NCI-H1105 (cell line): ENCODE measurements at places on chromosomes 5 and 9.
A peak's percentile ranks its signal among the peaks of the same experiment; 100 is the strongest.

GRCh38 chr5:119417891-119418605 lies 34.2 kb upstream of the HSD17B4 start:
- no peak for DNase-seq

- no peak for DNase-seq
Observed at GRCh38 chr9:16272776-16273175, 597.7 kb downstream of the BNC2 start.

GRCh38 chr5:71640408-71640807 lies 53.3 kb downstream of the MCCC2 start:
- no peak for DNase-seq

- DNase-seq: no peak
Observed at GRCh38 chr5:160511280-160511929, 89.8 kb downstream of the PTTG1 start.

GRCh38 chr5:38557308-38557710 lies 863 bp upstream of the LIFR start:
- peak; percentile 44 for DNase-seq

- DNase-seq: no peak
Observed at GRCh38 chr9:99801775-99802174, 19.9 kb upstream of the NR4A3 start.

DNA sequence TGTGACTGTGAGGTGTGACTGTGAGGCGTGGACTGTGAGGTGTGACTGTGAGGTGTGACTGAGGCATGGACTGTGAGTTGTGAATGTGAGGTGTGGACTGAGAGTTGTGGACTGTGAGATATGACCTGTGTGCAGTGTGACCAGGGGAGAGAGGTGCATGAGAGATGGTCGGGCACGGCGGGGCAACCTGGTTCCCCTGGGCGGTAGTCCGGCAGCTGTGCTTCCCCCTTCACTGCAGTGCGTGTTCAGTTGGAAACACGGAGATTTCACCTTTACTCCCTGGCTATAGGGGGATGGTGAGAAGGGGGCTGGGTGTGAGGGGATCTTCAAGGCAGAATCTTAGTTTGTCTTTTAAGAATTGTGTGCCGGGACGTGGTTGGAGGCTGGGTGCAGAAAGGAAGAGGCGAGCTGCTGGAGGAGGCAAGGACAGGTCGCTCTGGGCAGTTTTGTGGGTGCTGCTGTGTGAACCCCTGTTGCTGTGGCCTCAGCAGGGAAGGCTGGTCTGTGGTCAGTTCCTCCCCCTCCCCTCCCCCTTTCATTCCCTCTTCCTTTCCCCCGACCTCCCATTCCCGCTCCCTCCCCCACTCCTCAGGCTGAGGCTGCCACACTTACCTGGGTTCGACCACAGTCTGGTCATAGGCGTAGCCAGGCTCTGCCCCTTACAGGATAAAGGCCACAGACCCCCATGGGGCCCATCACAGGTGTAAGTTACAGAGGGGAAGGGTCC lies 39.3 kb downstream of the CEP72 start:
- no peak for DNase-seq

- no peak for DNase-seq
Observed at GRCh38 chr9:21154018-21154608, 12.3 kb downstream of the IFNA21 start.

GRCh38 chr5:24621792-24622191 lies 23.0 kb downstream of the CDH10 start:
- DNase-seq: peak; percentile 27

GRCh38 chr9:92325991-92326500 lies 293 bp downstream of the CENPP start:
- peak; percentile 32 for DNase-seq

DNA sequence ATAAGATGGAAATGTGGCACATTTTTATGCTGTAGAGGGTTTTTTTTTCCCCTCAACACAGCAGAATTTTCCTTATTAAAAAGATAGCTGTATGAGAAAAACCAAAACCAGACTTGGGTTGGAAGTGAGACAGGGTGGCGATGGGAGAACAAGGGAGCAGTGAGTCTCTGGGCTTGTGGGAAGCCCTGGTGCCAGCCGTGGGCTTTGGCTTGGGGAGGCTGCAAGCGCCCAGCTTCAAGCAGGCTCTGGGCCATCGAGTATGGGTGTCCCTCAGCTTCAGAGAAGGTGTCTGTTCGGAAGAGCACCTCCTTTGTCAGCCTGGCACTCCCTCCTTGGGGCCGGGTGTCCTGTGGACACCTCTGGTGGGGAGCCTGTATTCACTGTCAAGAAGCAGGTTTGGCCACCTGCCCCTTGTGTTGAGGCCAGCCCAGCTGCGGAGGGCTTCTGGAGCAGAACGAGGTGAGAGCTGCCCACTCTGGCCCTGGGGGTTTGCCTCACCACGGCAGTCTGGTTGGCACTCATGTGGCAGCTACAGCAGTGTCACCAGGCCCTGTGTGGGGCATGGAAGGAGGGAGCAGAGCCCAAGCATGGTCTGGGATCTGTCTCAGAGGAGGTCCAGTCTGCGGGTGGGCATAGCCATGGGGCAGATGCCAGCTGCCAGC lies 37.6 kb upstream of the ANGPTL2 start:
- DNase-seq: no peak

DNA sequence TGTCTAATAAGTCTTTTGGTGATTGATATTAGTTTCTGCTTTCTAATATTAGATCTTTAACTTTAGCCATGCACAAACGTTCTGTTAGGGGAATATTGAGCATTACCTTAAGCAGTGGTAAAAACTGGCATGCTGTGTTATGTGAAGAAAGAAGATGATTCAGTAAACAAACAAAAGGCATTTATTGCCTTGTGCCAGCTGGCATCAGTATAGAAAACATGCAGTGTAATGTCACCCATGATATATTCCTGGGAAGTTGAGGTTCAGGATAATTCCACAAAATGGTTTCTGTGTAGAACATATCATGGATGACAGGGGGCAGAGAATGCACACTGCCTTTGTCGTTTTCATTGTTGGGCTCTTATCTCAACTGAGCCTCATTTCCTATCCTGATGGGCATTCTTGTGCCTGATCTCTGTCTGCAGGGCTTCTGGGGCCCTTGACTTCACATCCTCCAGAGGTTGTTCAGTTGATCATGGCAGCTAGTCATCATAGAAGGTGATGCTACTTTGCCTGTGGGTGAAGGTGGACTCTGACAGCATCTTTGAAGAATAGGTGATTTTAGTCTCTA lies 24.2 kb downstream of the LRRTM2 start:
- DNase-seq: no peak

- no peak for DNase-seq
Observed at GRCh38 chr5:175878544-175879438, 7.4 kb downstream of the CPLX2 start.

GRCh38 chr5:150670948-150671310 lies 9.9 kb downstream of the MYOZ3 start:
- no peak for DNase-seq

- no peak for DNase-seq
Observed at GRCh38 chr5:100902440-100903038, 543 bp downstream of the ST8SIA4 start.

- no peak for DNase-seq
Observed at GRCh38 chr5:158541536-158542297, 558.0 kb downstream of the EBF1 start.

- no peak for DNase-seq
Observed at GRCh38 chr5:109223531-109223930, 186.2 kb downstream of the PJA2 start.

DNA sequence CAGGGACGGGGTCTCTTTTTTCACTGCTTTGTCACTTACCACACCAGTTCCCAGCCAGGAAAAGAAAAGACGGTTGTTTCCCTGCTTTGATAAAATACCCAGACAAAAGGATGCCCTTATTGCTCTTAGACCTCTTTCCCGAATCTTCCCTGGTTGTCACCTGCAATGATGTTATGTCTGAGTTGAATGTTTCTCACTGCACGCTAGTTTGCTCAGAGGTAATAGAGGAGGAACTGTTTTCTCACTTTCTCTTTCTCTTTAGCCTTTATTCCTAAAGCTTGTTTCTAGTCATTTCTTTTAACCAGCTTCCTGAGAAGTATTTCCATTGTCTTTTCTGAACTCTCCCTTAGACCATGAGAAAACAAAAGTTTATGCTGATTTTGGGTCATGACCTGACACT lies 32.9 kb downstream of the ACER2 start:
- no peak for DNase-seq

GRCh38 chr9:89723469-89724100 lies 118.8 kb downstream of the GADD45G start:
- no peak for DNase-seq

DNA sequence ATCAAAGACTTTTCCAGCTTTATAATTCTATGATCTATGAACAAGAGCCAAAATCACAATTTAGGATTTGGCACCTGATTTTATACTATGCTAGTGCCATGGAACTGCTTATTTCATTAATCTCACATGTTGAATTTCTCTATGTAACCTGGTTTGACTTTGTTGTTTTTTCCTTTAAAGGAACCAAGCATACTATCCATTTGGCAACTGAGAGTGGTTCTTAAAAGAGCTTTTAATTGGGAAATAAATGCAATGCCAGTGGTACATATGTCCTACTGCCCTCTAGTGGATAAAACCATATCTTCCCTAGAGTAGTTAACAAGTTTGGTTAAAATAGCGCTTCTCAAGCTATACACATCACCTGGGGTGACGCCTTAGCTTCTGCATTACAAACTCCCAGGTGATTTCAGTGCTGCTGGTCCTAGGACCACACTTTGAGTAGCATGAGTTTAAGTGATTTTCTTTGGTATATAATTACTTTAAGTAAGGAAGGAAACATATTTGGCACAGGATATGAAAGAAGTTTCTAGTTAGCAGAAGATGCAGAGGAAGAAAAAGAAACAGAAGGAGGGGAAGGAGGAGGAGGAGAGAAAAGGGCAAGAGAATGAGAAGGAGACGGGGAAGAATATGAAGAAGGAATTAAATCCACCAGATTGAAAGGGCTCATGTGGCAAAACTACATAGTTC lies 56.8 kb downstream of the FGF10 start:
- DNase-seq: peak; percentile 28

DNA sequence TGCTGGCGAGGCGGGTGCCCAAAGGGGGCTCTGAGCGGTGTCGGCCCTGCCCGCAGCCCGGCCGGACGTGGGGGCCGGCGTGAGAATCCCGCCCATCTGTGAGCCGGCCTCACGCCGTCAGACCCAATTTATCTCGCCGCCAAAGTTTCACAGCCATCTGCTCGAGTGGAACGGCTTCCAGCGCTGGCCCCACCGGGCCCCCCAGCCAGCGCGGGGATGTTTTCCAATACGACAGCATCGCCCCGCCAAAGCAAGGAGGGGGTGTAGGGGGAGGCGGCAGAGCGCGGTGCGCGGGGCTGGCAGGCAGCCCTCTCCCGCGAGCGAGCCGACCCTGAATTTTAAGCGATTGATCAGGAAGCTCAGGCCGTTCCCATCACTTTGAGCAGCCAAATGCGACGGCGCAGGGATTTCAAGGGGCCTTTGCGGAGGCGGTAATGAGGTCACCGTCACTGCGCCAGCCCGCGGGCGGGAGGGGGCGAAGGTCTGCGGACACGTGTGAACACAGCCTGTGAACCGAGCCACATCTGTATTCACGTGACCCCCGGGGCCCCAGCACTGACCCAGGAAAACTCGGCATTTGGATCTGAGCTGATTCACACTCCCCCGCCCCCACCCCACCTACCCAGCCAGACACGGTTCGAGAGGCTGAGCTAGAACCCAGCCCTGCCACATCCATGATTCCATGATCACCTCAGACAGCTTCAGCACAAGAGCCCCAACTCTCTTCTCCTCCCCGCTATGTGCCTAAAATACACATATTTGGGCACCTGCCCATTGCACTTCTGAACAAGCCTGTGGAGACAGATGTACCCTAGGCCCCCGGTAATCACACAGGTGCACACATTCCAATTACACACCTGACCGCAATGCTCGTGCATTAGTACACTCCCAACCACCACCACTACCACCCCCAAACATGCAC lies 47.8 kb upstream of the PSD2 start:
- DNase-seq: no peak

- no peak for DNase-seq
Observed at GRCh38 chr9:126635661-126636439, 22.1 kb downstream of the LMX1B start.

DNA sequence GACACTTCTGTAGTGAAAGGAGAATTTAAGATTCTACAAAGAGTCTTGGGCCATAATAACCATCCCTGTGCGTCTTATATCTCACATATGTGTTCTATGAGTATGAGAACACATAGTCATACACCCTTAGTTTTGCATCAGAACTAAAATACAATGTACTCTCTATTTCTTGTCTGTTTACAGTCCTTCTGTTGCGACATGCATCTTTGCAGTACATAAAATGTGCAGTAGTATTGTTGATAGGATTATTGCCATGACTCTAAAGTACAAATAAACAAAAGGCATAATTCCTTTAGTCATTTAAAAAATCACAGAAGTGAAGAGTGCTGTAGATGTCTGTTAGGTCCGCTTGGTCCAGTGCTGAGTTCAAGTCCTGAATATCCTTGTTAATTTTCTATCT lies 201.9 kb downstream of the NR3C1 start:
- no peak for DNase-seq
